ENCODE measurements at places on chromosomes 2 and 18.

DNA sequence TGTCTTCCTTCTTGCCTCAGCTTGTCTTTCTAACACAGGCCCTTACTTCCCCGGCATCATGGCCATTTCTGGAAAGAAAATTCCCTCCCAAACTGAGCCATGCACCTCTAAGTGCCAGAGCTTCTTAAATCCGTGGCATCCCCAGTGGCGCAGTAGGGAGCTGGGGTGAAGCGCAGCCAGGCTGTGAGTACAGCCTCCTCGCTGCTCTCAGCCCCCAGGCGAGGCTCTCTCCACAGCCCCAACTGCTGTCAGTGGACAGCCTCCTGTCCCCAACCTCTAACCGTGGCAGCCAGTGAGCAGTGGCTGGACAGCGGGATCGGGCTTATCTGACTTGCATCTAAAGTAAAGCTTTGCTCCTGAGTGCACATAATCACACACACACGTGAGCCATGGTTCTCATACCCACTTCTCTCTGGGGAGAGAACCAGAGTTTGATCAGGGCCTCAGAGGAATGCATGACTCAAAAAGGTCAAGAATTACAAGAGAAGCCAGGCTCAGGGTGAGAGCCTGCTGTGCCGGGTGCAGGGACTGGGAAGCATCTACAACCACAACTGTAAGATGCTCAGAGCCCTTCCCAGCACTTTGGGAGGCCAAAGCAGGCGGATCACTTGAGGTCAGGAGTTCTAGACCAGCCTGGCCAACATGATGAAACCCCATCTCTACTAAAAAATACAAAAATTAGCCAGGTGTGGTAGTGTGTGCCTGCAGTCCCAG, 50.7 kb downstream of the SFXN5 start:
- DNase-seq, result no peak

DNA sequence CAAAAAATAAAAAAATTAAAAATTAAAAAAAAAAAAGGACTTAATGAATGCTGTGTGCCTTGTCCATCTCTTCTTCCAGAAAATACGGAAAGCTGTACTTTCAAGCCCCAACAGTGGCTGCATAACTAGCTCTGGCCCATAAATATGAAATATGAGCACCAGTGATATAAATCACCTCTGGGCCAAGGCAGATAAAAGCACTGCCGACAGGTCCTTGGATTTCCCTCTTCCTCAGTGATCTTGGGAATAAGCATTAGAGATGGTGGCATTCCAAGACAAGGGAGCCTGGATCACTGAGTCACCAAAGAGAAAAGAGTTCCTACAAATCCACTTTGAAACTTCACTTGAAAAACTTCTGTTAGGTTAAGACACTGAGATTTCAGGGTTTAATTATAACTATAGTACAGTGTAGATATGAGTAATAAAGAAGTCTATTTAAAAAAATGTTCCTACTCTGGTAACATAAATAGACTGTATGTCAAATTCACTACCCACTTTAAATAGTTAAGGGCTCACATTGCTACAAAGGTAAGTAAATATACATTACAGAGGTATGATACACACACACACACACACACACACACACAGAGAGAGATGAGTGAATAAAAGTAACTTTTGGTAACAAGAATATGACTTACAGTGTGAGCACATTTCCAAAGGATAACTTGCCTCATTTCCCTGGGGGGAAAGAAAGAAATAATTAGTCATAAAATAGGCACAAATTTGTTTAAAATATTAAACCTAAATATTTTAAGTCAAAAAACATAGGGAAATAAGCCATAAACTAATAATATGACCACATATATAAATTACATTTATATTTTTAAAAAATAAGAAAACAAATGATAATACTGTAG, 35.6 kb downstream of the PPP3R1 start:
- DNase-seq, result no peak

- DNase-seq, result no peak
Measured at GRCh38 chr2:231016566-231017230, 20.6 kb upstream of the C2orf72 start.

- no peak for DNase-seq
Measured at GRCh38 chr2:148130581-148130980, 109.7 kb downstream of the MBD5 start.

- no peak for DNase-seq
Measured at GRCh38 chr2:63654959-63655358, 66.2 kb downstream of the MDH1 start.

- DNase-seq, result no peak
Measured at GRCh38 chr2:34261701-34262100, 662.6 kb upstream of the FAM98A start.

Data from NCI-H524 treated with DMSO at 0.1 percent for 48 hours (cell line).